ENCODE measurements at places on chromosomes 1 and 21.
A peak's percentile ranks its signal among the peaks of the same experiment; 100 is the strongest.

GRCh38 chr1:219587401-219587800, 25.5 kb downstream of the ZC3H11B start:
- no peak for DNase-seq

GRCh38 chr21:28135646-28136045, 857.0 kb downstream of the LTN1 start:
- no peak for DNase-seq

- no peak for DNase-seq
Observed at GRCh38 chr1:116415200-116415698, 42.2 kb downstream of the ATP1A1 start.

- no peak for DNase-seq
Observed at GRCh38 chr21:43813656-43813980, 24.2 kb downstream of the RRP1 start.

DNA sequence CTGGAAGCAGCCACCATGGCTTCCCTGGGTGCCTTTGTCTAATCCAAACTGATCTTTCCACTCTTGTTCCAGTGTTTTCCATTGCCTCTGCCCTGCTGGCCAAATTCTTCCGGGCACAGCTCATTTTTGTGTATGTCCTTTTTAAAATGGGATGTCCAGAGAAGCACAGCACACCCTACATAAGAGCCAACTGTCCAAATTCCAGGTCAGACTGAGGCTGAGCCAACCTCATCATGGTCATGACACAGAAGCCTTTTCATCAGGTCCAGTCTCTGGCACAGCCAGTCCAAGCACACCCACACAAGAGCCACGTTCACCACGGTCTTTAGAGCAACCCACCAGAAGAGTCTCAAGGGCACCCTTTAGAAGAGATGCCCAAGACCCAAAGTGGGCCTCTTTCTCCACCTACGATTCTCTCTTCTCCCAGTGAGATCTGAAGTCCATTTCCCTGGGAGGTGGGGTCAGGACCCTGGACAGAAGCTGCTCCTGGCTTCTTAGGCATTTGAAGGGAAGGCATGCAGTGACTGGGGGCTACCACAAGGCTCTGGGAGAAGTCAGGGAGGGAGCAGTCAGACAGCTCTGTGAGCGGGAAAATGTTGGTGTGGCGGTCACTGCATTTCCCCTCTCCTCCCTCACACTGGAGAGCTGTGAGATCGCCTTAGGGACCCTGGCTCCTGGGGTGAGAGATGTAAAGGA, 53.2 kb downstream of the SYT2 start:
- DNase-seq = no peak

- no peak for DNase-seq
Observed at GRCh38 chr1:222234351-222234750, 313.6 kb downstream of the HHIPL2 start.

GRCh38 chr1:159100589-159100988, 24.0 kb upstream of the AIM2 start:
- no peak for DNase-seq

- no peak for DNase-seq
Observed at GRCh38 chr1:54325703-54326461, 80.3 kb downstream of the SSBP3 start.

GRCh38 chr1:34073028-34073695, 91.9 kb downstream of the CSMD2 start:
- DNase-seq = no peak

GRCh38 chr21:16540966-16541727, 811.4 kb downstream of the USP25 start:
- no peak for DNase-seq

DNA sequence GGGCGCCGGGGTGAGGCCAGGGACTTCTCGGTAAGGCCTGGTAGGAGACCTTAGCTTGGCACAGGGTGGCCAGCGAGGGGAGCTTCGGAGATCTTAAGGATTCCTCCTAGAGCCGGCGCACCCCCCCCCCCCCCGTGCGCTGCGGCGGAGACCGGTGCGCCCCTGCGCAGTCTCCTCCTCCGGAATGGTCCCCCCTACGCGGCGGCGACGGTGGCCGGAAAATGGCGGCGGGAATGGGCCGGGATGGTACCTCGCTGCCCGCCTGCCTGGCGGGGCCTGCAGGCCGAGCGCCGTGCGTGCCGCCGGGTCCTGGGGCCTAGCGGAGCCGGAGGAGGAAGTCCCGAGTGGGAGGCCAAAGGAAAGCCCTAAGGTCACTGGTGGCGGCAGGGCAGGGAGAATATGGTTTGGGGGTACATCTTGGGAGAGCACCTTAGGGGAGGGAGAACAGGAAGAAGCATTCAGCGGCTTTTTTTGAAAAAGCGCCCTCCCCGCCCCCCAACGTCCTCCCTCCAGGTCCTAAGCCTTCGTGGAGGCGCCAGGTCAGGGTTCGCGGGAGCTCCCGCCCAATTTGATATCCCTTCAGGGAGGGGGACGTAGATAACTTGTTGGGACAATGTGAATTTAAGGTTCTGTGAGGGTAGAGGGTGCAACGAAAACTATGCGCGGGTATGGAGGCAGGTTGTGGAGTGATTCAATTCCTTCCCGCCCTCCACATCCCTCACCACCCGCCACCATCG, 429 bp downstream of the SRRM1 start:
- peak; percentile 43 for DNase-seq
